ENCODE measurements at places on chromosomes 7 and 10.

DNA sequence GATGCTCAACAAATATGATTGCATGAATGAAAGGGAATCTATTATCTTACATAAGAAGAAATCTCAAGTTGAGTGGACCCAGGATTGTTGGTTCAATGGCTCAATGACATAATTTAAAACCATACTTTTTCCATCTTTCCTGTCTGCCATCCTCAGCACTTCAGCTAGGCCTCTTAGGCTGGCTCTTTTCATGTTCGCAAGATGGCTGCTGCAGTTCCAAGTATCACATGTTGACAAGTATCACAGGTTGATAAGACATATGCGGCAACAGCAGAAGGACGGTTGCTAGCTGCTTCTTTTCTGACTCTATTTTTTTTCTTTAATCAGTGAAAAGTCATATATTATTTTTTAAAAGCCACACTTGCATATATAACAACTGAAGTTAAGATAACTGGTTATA is 79.0 kb upstream of the CDK6 start:
- DNase-seq, result no peak

DNA sequence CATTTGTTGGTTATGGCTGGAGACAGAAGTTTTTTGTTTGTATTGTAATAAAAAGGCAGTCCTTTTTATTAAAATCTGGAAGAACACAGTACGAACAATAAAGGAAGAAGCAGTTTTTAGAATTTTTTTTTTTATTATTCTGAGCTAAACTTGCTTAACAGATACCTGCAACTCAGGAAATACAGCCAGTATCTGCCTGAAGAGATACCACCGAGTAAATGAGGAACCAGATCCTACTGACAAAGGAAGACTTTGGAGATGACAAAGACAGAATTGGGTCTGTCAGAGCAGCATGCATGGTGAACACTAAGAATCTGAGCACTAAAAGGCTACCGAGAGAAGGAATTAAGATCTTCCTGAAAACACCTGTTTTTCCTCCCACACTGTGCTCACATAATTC is 1335.9 kb upstream of the SORCS1 start:
- DNase-seq, result no peak

DNA sequence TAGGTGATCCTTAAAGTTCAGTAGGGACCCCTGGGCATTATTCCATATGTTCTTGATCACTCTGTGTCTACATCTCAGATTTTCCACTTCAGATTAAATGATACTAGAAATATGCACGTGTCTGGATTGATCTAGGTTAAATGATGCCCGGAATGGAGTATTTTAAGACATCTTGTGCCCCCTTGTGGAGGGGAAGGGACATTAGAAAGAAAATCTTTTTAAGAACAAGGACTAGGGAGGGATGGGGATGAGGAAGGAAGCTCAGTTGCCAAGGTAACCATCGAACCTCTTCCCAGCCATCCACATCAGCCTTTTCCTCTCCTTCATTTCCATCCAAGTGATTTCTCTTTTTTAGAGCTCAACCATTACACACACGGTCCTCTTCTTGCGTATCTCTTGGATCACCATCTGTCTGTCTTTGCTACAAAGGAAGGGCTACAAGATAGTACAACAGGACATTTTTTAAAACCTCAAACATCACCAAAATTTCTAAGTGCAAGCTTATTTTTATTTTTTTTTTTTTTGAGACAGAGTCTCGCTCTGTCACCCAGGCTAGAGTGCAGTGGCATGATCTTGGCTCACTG is 40.5 kb downstream of the PRSS2 start:
- DNase-seq, result no peak

DNA sequence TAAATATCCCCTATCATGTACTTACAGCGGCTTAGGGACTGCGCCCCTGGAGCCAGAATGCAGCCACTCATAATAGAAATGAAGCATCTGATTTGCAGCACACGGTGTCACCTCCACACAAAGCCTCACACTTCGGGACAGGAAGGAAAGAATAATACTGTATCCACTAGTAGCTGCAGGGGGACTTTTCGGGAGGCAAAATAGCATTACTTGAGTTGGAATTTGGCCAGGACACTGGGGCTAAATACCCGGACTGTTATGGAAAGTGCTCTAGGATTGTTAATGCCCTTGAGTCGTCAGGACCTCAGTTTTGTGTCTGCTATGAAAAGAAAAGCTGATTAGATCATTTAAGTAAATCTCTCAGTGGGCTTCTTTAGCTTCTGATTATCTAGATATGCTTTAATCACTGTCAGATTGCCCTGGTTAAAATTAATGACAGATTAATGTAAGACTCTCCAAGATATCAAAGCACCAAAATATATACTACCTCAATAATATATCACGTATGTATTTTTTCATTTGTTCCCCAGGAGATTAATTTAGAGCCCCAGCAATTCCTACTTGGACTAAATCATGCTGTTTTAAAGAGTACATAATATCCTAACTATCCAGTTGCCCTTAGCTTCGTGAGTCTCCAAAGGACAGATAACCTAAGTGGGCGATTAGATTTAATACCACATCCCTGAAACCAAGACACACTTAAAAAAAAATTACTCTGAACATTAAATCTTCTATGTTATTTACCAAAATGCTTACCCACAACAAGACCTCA is 173.0 kb upstream of the NEBL start:
- DNase-seq, result no peak

- no peak for DNase-seq
Measured at GRCh38 chr10:96789571-96790108, 42.5 kb upstream of the LCOR start.

DNA sequence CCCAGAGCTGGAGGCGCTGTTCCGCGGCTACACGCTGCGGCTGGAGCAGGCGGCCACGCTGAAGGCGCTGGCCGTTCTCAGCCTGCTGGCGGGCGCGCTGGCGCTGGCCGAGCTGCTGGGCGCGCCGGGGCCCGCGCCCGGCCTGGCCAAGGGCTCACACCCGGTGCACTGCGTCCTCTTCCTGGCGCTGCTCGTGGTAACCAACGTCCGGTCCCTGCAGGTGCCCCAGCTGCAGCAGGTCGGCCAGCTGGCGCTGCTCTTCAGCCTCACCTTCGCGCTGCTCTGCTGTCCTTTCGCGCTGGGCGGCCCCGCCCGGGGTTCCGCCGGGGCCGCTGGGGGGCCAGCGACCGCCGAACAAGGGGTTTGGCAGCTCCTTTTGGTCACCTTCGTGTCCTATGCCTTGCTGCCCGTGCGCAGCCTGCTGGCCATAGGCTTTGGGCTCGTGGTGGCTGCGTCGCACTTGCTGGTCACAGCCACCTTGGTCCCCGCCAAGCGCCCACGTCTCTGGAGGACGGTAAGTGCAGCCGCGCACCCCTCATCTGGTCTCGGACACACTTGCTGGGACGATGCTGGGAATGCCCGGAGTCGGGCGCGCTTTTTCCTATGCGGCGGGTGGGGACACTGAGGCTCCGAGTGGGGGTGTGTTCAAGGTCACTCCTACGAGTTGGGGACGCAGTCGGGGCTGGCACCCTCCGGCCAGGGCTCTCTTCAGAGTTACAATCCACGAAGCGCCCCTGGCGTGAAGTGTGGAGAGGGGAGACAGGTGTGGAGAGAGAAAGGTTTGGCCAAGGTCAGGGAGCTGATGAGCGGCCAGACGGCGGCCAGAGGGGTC is 717 bp downstream of the ADCY1 start:
- no peak for DNase-seq

DNA sequence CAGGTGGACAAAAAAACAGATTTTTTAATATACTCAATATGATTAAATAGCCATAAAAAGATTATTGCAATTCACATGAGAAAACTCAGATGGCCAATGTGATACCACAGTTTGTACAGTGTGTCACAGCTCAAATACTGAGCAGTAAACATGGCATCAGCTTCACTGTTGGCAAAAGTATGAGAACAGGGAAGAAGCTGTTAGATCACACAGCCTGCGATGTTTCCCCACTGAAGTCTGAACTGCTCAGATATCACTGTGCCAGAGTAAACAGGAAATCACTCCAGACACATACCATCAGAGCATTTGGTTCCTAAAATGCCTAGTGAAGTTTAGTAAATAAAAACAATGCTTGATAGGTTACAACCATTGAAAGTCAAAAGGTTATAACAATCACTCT is 347.8 kb downstream of the ETV1 start:
- DNase-seq, result no peak

- no peak for DNase-seq
Measured at GRCh38 chr10:48773580-48773979, 88.9 kb downstream of the WDFY4 start.

DNA sequence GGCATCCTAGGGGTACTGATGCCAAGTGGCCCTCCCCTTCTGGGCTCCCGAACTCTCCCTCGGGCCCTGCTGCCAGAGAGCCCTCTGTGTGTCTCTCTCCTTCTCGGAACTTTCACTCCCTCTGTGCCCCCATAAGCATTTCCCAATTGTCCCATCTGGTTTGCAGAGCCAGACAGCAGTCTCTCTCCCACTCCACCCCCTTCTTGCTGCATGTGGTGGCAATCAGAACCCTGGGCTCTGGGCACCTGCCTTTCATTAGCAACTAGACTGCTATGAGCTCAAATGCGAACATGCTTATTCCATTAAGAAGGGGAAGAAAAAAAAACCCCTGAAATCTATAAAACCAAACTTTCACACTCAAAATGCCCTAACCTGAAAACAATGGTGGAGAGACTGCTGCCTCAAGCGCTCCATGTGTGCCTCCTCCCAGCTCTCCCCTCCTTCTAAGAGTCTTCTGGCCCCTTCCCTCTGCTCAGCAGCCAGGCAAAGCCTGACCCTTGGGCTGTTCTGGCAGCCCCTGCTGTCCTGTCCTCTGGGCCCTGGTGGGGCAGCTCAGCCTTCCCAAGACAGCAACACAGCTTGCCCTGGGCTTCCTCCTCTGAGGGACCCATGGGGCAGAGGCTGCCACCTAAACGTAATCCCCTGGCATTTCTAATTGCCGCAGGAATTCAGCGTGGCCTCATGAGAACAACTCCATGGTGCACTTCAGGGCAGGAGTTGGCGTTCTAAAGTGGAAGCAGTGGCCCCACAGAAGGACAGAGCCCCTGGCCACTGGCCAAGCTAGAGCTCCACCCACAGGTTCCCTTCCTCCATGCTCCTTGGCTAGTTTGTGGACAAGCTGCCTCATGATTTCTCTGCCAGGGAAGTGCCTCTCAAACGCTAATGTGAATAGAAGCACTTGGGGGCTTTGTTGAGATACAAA is 415.4 kb downstream of the PLXNA4 start:
- DNase-seq, result no peak

- DNase-seq, result no peak
Measured at GRCh38 chr10:69896606-69897231, 95.0 kb downstream of the COL13A1 start.

DNA sequence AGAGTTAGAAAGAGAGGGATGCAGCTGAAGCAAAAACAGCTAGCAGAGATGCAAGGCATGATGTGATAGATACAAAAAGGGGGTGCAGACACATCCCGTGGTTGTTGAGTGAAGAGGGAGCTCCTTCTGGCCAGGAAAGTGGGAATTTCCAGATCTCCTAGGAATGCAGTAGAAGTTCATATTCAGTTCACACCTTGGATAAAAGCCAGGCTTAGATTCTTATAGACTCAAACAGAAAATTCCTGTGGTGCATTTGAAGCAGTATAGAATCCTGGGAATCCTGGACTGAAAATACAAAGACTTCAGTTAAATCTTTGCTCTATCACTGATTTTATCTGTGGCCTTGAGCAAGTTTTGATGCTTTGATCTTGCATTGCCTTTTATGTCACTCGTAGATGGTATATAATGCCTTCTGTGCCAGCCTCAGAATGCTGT is 33.9 kb downstream of the SGPL1 start:
- DNase-seq, result no peak

- no peak for DNase-seq
Measured at GRCh38 chr10:98168766-98169165, 34.3 kb downstream of the R3HCC1L start.

DNA sequence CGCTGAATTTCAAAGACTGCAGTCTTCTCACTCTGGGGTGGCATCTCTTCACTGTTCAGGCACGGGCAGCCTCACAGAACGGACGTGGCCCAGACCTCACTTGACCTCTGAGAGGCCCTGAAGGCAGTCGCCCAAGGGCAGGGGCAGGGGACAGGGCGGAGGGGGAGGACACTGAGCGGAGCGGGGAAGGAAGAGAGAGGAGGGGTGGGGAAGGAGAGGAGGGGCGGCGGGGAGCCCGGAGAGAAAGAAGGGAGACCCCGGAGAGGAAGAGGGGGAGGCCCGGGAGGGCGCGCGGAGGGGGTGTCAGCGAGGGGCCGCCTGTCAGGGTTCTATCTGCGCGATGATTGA is 58.7 kb upstream of the COMTD1 start:
- DNase-seq, result no peak

DNA sequence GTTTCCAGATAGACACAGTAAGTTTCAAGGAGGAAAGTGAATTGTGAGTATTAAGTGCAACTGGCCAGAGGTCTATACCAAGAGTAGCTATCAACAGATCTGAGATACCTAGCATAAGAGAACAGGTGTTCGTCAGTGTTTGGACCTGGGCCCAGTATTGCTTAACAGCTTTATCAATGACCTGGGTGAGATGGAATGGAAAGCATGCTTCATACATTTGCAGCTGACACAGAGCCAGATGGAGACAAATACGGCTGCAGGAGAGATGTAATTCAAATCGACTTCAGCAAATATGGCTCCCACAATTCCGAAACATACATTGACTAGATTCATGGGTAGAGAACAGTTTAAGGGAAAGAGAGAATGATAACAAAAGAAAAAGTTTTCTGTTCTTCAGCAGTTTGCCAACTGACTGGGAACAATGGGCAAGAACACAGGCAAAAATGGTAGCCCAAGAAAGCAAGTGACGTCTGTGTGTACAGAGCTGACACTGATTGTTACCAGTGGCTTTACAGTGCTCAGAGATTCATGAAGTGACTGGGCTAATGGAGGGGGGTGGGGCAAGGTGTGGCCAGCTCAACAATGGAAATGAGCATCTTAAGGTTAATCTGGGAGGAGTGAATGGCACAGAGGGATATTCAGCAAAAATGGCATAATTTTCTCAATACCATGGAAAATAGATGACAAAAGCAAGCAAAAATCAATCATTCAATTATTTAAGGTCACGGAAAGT is 28.0 kb upstream of the COBL start:
- no peak for DNase-seq

DNA sequence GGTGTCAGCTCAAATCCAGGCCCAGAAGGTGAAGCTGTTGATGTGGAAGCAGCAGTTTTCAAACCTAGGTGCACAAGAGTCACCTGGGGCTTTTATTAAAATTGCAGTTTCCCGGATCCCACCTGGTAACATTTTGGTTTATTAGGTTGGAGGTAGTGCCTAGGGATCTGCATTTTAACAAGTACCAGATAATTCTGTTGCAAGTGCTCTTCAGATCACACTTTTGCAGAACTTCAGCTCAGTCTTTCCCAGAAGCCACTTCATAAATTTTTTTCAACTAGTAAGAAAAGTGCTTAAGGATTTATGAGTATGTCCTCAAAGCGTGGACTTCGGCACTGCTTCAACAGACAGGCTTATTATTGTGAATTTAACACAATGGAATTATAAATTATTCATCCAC is 213.8 kb downstream of the ADRA2A start:
- no peak for DNase-seq

DNA sequence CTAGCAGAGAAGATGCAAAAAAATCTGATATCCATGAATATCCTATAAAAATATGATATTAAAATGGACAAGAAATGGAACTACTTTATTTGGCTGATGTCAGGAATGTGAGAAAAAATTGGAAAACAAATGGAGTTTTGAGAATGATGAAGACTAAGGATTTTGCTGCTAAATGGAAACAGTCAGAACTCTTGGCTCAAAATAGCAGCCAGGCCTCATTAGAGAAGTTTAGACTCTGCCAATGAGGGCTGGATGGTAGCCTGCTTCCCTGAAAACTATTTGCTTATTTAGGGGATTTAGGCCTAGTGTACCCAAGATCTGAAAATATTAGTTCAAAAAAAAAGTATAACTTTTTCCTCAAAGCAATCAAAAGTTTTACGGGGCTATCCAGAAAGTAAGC is 458.5 kb downstream of the TFEC start:
- no peak for DNase-seq

Data from lower leg skin (tissue), 4 donors.